Hypothalamus (tissue), 51 donors: ENCODE measurements at places on chromosomes 2 and 18.

GRCh38 chr2:74421221-74421870 is at the start of the genes C2orf81 and WDR54:
Gene C2orf81 (minus strand): TSS chr2:74421619. CDS start chr2:74421560, 59 bp downstream.
Gene WDR54 (plus strand): TSS chr2:74421730. CDS start chr2:74422154, 424 bp downstream.
- no peak for DNase-seq

- no peak for DNase-seq
Observed at GRCh38 chr18:23664674-23665073, 2.0 kb upstream of the ANKRD29 start.

- no peak for DNase-seq
Observed at GRCh38 chr2:19505-19904, 26.8 kb downstream of the FAM110C start.

- DNase-seq: peak; percentile 12
Observed at GRCh38 chr18:51195451-51196117, 1.9 kb downstream of the MEX3C start.

- no peak for DNase-seq
Observed at GRCh38 chr2:47069628-47070154, 85.4 kb downstream of the STPG4 start.

- no peak for DNase-seq
Observed at GRCh38 chr2:28348921-28349320, 43.7 kb upstream of the FOSL2 start.

GRCh38 chr2:23204685-23205242 is 180.2 kb upstream of the KLHL29 start:
- DNase-seq: no peak

DNA sequence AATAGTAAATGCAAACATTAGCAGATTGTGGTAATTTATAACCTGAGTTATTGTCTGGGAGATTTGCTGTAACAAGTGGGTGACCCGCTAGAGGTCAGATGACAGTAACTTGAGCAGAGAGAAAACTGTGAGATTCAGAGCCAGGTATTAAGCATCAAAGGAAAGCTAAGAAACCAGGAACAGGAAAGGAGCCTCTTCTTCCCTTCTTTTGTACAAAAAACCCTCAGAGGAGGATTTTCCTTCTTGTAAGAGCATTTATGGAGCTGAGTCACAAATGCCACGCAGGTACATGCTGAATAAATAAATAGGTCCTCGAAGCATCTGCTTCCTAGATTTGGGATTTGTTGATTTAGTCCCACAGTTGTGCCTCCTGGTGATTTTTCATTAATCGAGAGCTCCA is 146.5 kb downstream of the SH3BP4 start:
- no peak for DNase-seq

DNA sequence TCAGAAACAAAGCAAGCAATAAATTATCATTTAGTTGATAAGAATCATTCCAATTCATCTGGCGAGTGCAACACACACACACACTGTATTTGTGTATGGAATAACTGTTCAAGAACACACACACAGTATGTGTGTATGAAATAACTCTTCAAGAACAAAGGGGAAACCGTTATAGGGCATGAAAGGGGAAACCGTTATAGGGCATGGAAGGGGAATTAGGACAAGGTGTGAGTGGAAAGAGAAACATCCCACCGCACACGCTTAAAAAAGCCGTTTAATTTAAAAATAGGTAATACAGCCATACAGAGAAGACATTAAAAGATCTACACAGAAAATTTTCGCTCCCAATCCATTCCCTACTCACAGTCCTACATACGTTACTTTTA is 607 bp upstream of the TSN start:
- DNase-seq: no peak
